ENCODE measurements at places on chromosomes 2 and 18.

GRCh38 chr2:169579044-169579443 lies 5.1 kb upstream of the PPIG start:
- H3K27me3 ChIP-seq, result no peaks in the 10 kb centered on the region
- H3K36me3 ChIP-seq, result no peaks in the 10 kb centered on the region
- no peak for DNase-seq
- no peak overlapping the region for H3K27ac ChIP-seq

DNA sequence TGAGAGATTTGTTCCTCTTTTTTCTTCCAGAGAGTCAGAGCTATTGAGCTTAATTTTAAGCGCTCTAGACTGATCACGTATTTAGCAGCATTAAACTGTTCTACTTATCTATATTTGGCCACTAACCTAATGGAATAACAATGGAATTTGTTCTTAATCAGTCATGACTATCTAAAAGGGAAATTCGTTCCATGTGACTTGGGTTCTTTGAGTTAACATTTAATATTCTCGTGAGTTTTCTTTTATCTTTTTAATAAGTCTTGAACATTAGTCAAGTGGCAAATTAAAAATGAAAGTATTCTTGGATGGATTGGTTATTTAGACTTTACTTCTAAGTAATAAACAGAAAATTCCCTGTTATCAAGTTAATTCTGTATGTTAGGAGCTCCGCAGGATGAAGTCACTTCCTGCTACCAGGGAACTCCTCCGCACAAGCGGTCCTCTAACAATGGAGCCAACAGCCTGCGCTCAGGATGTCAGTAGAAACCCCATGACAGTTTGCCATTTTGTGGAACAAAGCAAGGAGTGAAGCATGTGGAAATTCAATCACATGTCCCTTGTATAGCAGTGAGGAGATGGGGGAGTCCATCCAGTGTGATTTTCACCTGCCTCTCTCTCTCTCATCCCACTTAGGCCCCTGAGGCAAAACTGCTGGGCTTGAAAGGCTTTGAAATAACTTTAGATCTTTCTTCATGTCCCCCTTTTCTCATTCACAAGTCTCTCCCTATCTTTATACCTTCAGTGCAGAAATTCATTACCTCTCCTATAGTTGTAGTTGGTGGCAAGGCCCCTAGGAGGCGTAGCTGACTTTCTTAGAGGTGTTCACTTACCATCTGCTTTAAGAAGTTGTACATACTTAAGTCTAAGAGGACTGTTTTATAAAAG lies 138.1 kb downstream of the WDR7 start:
- H3K4me1 ChIP-seq, result no peaks in the 10 kb centered on the region
- no peaks in the 10 kb centered on the region for H3K27me3 ChIP-seq
- no peak overlapping the region for H3K27ac ChIP-seq
- no peak for DNase-seq
- no peak overlapping the region for H3K4me3 ChIP-seq
- H3K36me3 ChIP-seq, result no peaks in the 10 kb centered on the region

DNA sequence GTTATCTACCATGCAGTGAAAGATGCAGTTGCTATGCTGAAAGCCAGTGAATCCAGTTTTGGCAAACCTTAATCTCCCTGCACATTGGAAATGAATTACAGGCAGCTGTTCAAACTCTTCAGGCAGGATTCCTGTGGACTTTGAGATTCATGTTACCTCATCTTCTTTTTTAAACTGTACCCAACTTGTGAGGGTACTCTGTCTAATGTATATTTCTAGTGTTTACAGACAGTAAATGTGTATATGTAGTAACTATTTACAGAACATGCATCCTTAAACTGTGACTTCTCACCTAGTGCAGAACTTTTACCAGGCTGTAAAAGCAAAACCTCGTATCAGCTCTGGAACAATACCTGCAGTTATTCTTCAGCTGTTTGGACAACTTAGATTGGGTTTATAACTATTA lies 50.9 kb downstream of the KDM3A start:
- no peaks in the 10 kb centered on the region for H3K4me1 ChIP-seq
- DNase-seq, result no peak
- H3K27me3 ChIP-seq, result no peaks in the 10 kb centered on the region
- peaks cover 88% of the 10 kb centered on the region for H3K36me3 ChIP-seq
- no peak overlapping the region for H3K27ac ChIP-seq

DNA sequence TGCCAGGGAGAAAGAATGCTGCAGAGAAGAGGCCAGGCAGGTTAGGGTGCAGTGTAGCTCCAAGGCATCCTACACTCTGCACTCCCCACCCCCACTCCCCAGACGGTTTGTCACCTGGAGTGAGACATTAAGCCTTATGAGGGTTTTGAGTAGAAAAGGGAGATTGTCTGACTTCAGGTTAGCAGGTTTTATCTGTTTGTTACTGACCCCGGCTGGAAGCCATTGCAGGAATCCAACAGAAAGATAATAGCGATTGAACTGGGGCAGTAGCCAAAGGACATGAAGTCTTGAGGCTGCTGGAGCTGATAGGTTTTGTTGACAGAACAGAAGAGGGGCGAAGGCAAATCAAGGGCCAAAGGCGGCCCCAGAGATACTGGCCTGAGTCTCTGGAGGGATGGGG lies 36.0 kb upstream of the OR6B3 start:
- no peaks in the 10 kb centered on the region for H3K36me3 ChIP-seq
- no peaks in the 10 kb centered on the region for H3K27me3 ChIP-seq
- H3K27ac ChIP-seq, result no peak overlapping the region
- no peaks in the 10 kb centered on the region for H3K4me1 ChIP-seq
- no peak overlapping the region for H3K4me3 ChIP-seq
- DNase-seq, result no peak

DNA sequence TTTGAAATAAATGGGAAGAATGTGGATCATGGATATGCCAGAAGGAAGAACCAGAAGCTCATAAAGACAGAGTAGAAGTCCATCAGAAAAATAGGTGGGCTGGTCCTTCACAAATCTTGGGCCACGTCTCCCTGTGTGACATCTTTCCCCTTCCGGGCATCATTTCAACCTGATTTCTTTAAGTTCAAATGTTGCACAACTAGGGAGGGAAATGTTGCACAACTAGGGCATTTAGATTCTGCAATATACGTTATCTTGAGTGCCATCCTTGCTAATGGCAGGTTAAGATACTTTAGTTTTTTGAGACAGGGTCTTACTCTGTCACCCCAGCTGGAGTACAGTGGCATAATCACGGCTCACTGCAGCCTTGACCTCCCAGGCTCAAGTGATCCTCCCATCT lies 129.6 kb downstream of the CERS6 start:
- H3K4me3 ChIP-seq, result no peak overlapping the region
- no peak for DNase-seq
- peaks cover 3% of the 10 kb centered on the region for H3K4me1 ChIP-seq
- H3K27me3 ChIP-seq, result no peaks in the 10 kb centered on the region
- H3K27ac ChIP-seq, result no peak overlapping the region

DNA sequence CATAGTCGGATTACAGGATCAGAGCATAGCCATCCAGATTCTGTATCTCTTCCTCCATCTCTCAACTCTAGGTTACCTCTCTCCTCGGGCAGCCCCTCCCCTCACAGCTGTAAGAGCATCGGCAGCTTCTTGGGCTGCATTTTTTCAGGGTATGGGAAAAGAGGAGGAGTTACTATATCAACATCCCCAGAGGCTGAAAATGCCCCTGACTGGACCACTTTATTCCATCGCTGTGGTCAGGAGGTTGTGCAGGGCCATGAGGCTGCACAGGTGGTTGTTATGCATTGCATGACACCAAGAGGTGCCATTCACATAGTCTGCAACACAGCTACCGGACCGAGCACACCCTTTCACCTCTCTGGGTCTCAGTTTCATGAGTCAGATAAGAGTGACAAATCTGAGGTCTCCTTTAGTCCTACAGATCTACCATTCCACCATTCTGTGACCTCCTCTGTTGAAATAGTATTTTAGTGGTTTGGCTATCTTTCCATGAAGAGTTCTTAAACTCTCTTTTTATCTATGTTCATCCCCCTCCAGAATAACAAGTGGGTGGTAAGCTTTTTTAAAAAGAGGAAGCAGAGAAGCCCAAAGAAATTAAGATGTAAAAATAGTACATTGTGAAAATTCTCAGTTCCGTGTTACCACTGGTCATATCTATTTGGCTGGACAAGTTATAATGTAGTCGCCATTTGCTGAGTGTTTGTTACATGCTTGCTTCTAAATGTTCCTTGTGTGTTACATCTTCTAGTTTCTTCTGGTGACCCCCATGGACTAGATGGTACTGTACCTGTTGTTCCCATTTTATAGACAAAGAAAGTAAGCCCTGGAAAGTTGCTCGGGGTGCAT lies 56.6 kb upstream of the SLC1A4 start:
- no peaks in the 10 kb centered on the region for H3K4me1 ChIP-seq
- no peaks in the 10 kb centered on the region for H3K27me3 ChIP-seq
- no peaks in the 10 kb centered on the region for H3K36me3 ChIP-seq
- no peak for DNase-seq
- H3K4me3 ChIP-seq, result no peak overlapping the region

- H3K27ac ChIP-seq, result no peak overlapping the region
- no peak overlapping the region for H3K4me3 ChIP-seq
- peaks cover 18% of the 10 kb centered on the region for H3K4me1 ChIP-seq
- H3K36me3 ChIP-seq, result no peaks in the 10 kb centered on the region
- H3K27me3 ChIP-seq, result no peaks in the 10 kb centered on the region
Observed at GRCh38 chr2:96951125-96951654, 35.2 kb downstream of the FAM178B start.

DNA sequence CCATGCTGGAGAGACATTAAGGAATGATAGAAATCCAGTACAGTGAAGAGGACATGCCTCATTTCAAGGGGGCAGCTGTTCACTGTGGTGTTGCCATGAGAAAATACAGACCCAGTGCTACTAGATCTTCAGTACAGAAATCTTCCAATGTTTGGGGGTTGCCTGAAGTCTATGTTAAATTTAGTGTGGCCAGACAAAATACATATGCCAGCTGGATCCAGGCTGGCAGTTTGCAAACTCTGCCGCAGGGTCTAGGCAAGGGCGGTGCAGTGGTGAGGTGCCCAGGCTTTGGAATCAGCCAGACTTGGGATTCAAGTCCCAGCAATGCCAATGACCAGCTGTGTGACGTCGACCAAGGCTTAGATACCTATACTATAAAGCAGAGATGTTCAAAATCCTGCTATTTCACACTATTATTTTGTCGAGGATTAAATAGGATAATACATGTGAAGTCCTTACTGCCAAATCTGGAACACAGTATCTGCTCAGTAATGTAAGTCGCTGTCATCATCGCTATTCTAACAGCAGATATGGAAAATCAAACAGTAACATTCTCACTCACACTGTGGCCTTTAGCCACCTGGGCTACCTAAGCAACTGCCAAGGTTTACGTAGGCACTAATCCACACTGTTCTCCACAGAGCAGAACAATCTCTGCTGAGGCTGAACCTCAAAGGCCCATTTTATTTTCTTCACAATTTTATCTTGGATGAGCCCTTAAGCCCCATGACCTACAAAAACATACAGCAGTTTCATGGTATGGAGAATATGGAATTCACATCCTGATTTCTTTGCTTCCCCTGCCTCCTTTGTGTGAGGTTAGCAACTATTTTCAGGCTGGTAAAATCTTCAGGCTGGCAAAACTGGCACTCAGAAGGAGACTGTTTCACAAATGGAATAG lies 5.9 kb upstream of the TMSB10 start:
- no peak overlapping the region for H3K27ac ChIP-seq
- H3K4me1 ChIP-seq, result peaks cover 8% of the 10 kb centered on the region
- no peak for DNase-seq
- H3K36me3 ChIP-seq, result no peaks in the 10 kb centered on the region
- H3K27me3 ChIP-seq, result no peaks in the 10 kb centered on the region

GRCh38 chr2:17894005-17894404 lies 15.5 kb downstream of the KCNS3 start:
- H3K36me3 ChIP-seq, result no peaks in the 10 kb centered on the region
- H3K4me1 ChIP-seq, result no peaks in the 10 kb centered on the region
- no peaks in the 10 kb centered on the region for H3K27me3 ChIP-seq
- H3K4me3 ChIP-seq, result no peak overlapping the region
- H3K27ac ChIP-seq, result no peak overlapping the region
- DNase-seq, result no peak

DNA sequence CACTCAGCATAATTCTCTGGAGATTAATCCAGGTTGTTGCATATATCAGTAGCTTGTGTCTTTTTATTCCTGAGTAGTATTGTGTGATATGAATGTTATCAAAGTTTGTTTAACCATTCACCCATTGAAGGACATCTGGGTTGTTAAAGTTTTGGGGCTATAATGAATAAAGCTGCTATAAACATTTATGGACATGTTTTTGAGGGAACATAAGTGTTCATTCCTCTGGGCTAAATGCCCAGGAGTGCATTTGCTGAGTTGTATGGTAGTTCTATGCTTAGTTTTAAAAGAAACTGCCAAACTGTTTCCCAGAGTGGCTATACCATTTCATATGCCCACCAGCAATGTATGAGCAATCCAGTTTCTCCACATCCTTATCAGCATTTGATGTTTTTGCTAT lies 21.8 kb upstream of the KCNJ13 start:
- peaks cover 66% of the 10 kb centered on the region for H3K36me3 ChIP-seq
- no peak for DNase-seq
- H3K27me3 ChIP-seq, result no peaks in the 10 kb centered on the region
- H3K4me1 ChIP-seq, result no peaks in the 10 kb centered on the region
- H3K4me3 ChIP-seq, result no peak overlapping the region

DNA sequence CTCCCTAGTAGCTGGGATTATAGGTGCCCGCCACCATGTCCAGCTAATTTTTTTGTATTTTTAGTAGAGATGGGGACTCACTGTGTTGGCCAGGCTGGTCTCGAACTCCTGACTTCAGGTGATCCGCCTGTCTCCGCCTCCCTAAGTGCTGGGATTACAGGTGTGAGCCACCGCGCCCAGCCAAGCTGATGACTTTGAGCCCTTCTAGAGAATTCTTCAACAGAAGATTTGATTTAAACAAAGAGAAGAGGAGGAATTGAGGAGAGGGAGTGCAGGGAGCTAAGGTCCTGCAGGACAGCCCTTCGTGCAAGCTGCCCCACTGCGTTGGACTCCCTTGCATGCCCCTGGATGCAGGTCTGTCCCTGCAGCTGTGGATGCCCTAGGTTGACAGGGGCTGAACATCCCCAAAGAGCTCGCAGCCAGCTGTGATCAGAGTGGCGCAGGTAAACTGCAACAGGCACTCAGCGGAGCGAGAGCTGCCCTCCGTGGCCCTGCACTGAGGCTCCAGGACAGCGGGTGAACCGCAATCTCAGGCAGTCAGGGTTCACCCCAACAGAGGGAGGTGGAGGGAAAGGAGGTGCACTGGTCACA lies 13.7 kb downstream of the ADRA2B start:
- no peak overlapping the region for H3K4me3 ChIP-seq
- H3K36me3 ChIP-seq, result no peaks in the 10 kb centered on the region
- H3K27me3 ChIP-seq, result no peaks in the 10 kb centered on the region
- peaks cover 8% of the 10 kb centered on the region for H3K4me1 ChIP-seq

GRCh38 chr2:85772019-85772745 lies 18.4 kb downstream of the ATOH8 start:
- peak overlapping the region; percentile 32 for H3K4me3 ChIP-seq
- DNase-seq, result peak; percentile 99
- H3K36me3 ChIP-seq, result peaks cover 28% of the 10 kb centered on the region
- peak overlapping the region; percentile 82 for H3K27ac ChIP-seq

DNA sequence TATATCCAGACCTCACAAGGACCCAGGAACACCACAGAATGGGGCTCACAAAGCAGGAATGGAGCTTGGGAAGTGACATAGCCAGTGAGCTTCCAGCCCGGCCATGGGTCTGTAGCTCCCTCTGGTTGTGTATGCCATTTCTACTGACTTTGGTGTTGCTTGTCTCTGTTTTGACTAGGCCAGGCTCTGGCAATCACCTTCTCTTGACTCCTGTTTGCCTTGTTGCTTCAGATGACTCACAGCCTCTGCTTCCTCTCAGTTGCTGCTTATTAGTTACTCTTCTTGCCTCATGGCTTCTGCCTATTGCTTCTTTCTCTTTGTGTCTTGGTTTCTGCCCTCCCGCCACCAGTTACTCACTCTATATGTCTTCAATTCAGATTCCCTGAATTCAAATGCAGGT lies 15.8 kb upstream of the IER3IP1 start:
- no peaks in the 10 kb centered on the region for H3K36me3 ChIP-seq
- H3K27ac ChIP-seq, result no peak overlapping the region
- peaks cover 3% of the 10 kb centered on the region for H3K27me3 ChIP-seq
- H3K4me1 ChIP-seq, result no peaks in the 10 kb centered on the region
- no peak overlapping the region for H3K4me3 ChIP-seq
- no peak for DNase-seq

Measured in tibial artery (tissue), 4 donors.